ENCODE measurements at places on chromosomes 7 and 10.

- DNase-seq: no peak
Measured at GRCh38 chr7:48634116-48634632, 290.2 kb upstream of the CDC14C start.

DNA sequence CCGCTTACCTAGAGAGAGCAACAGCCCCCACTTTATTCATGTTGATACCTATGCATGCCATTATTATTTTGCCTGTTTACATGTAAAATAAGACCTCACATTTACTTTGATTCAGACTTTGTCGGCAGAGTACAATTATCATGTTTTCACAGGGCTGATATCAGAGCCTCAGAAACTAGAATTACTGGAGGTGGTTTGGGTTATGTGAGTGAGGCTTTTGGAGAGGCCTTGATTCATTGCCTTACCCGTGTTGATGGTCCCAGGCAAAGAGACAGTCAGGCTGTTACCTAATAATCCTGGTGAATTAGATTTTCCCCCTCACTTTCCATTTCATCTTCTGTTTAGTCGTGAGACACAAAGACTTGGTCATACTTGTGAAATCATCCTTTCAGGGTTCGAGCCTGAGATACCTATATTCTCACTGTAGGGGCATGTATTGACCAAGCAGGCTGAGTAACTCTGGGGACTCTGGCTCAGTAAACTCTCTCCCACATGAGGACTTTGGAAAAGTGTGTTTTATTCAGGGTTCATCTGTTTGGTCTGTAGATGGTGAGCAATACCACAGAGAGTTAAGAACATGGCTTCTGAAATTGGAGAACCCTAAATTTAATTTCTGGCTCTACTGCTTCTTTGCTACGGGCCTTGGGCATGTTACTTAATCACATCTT lies 150.9 kb downstream of the CELF2 start:
- no peak for DNase-seq

DNA sequence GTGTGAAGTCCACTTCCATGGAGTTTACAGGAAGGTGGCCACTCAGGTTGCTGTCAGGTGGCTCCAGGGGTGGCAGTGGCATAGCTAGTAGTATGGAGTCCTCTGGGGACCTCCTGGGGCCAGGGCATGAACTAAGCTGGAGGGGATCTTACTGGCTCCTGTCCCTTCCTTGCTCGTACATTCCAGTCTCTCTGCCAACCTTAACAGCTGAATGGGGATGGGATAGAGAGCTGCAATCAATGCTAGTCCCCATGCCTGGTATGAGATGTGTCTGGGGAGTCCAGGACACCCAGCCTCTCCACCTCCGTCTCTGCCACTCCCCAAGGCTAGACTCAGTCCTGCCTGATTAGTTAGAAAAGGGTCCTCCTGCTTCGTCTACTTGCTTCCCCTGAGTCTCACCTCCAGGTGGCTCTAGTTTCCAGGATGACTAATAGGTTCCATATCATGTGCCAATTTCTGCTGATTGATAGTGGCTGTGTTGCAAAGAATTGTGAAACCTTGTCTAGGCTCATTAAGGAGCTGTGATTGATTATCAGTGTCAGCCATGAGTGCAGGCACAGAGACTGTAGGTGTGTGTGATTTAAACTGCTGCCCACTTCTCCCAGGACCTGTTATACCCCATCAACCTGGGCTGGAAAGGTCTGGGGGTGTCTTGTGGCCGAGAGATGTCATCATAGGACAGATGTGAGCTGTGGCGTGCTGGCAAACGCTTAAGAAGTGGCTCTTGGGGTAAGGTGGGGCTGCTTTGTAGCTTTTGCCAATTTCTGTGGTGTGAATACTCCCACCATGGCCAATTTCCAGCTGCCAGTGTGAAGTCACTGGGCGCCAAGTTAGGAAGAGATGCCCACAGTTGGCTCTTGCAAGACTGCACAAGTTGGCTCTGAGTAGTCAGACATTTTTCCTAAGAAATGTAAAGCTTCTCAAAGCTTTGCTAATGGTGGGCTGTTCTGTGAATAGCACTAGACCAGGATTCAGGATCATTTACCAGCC lies 59.8 kb downstream of the COL13A1 start:
- no peak for DNase-seq

DNA sequence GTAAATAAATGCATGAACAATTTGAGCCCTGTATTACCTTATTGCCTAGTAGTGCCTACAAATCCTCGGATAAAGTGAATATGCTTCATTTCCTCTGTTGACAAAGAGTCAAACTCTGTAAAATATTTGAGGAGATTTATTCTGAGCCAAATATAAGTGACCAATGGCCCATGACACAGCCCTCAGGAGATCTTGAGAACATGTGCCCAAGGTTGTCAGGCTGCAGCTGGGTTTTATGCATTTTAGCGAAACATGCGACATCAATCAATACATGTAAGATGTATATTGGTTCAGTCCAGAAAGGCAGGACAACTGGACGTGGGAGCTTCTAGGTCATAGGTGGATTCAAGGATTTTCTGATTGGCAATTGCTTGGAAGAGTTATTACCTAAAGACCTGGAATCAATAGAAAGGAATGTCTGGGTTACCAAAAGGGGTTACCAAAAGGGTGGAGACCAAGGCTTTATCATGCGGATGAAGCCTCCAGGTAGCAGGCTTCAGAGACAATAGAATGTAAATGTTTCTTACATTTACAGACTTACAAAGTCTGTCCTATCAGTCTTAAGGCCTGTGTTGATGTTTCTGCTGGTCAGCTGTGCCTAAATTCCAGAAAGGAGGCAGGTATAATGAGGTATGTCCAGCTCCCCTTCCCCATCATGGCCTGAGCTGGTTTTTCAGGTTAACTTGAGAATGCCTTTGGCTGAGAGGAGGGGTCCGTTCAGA lies 220.1 kb upstream of the FZD1 start:
- DNase-seq: no peak

GRCh38 chr10:110008518-110009339 lies 945 bp downstream of the ADD3 start:
- DNase-seq: peak; percentile 44

DNA sequence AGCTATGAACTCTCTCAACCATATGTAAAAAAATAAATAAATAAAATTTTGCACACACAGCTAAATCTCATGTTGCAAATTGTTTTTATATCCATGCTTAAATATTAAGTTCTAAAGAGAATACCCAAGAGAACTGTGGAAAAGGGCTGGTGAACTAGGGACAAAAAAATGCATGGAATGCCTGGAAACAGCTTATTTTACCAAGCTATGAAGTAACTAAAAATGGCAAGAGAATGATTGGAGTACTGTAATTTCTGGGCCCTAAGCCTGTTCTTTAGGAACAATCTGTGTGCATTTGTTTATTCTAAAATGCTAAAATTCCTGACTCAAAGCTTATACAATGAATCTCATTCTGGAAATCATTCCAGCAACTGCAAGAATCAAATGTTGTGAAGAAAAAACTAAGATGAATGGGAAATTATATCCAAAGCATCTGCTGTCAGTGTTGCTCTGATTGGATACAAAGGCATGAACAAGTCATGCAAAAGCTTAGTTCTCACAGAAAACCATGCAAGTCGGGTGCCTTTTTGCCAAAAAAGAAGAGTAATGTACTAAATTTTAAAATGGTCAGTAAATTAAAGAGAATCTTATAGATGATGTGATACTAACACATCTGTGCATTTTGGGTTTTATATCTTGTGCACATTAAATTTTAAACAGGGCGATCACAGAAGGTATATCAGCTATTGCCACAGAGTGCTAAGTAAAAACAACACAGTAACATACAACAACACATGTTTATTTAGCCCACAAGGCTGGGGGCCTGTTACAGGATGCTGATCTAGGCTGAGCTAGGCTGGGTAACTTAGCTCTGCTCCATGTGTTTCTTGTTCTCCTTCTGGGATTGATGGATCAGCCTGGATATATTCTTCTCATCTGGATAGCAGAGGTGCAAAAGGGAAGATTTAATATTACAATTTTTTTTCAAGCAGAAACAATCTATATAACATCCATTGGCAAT lies 453.5 kb upstream of the SEMA3A start:
- DNase-seq: no peak

- no peak for DNase-seq
Measured at GRCh38 chr7:80654887-80655340, 16.5 kb downstream of the CD36 start.

DNA sequence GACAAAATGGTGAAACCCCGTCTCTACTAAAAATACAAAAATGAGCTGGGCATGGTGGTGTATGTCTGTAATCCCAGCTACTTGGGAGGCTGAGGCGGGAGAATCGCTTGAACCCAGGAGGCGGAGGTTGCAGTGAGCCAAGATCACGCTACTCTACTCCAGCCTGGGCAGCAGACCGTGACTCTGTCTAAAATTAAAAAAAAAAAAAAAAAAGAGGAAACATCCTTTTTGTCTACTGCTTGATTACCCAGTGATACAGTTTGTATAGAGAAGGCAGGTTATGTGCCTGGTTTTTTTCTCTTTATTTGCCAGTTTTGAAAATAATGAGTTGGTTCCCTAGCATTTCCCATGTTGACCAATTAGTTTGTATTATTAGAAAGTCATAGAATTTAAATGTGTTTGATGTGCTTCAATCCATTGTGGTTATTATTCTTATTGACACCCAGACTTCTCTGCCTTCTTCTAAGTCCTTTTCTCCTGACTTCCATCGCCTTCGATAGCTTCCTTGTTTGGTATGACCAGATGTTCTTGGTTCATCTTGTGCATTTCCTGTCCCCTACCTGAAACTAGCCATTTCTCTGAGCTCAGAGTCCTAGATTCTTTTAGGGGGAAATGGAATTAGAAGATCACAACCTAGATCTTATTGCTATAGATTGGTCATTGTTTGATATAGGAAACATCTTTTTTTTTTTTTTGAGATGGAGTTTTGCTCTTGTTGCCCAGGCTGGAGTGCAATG lies 43.2 kb downstream of the VKORC1L1 start:
- no peak for DNase-seq

GRCh38 chr10:18397906-18398305 lies 253.5 kb downstream of the NSUN6 start:
- no peak for DNase-seq

- DNase-seq: no peak
Measured at GRCh38 chr7:76232698-76233097, 31.0 kb downstream of the SRRM3 start.

GRCh38 chr7:2163600-2164555 lies 68.9 kb downstream of the MAD1L1 start:
- no peak for DNase-seq

DNA sequence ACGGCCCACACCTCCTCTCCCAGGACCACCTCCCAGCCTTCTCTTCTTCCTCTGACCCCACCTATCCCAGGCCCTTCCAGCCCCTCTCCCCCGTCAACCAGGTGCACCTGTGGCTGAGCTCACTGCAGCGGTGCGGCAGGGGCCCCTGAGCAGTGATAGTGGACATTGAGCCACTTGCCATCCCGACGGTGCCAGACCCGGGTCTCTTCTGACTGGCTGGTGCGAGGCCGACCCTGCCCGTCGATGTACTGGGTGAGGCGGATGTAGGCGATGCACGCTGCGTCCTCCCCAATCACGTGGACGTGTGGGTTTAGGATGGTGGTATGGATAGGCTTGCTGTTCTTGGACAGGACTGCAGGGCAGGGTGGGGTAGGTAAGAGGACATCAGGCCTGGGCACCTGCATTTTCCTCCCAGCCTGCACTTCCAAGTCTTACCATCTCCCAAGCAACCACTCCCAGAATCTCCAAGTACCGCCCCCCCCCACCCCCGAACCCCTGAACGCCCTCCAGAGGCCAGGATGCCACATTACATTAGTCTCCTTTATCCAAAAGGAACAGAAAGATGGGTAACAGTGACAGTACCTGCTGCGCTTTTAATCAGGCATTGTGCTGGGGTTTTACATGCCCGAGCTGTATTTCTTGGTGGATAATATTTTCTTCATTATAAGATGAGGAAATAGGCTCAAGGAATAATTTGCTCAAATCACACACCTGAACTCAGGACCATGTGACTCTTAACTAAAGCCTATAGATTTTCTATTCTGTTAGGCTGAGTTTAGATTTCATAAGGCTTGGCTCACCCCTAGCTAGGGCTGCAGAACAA lies 3.7 kb upstream of the NDST2 start:
- DNase-seq: no peak

GRCh38 chr7:74217455-74218342 lies 7.9 kb downstream of the LAT2 start:
- no peak for DNase-seq

DNA sequence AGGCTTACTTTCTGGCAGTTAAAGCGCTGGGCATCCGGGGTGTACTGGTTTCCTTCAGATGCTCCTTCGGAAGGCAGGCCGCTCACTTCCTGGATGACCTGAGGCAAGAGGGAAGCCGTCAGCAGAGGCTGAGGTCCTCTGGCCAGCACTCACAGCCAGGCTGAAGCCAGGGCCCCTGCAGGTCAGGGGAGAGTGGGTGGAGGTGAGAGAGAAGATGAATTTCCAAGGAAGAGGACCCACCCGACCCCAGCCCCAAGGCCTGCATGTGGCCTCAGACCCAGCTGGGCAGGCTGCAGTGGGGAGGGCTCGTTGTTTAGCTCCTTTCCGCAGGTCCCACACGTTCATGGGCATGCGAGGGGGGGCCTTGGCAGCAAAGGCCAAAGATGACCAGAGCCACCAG lies 71.3 kb downstream of the VWA2 start:
- no peak for DNase-seq

GRCh38 chr10:23436983-23437382 lies 1.9 kb upstream of the OTUD1 start:
- no peak for DNase-seq

DNA sequence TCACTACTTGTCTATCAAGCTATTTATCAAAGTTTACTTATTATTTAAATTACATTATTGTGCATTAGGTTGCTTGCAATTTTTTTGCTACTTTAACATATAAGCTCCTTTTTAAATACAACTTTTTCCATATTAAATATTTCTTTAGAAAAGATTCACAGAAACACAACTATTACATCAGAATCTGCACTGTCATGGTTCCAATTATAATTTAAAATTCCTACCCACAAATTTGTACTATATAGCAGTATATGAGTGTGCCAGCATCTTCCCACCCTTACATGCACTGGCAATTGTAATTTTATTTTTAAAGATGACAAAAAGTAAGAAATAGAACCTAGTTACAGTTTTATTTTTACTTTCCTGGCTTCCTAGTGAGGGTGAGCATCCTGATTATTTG lies 15.8 kb downstream of the MINDY3 start:
- DNase-seq: no peak

DNA sequence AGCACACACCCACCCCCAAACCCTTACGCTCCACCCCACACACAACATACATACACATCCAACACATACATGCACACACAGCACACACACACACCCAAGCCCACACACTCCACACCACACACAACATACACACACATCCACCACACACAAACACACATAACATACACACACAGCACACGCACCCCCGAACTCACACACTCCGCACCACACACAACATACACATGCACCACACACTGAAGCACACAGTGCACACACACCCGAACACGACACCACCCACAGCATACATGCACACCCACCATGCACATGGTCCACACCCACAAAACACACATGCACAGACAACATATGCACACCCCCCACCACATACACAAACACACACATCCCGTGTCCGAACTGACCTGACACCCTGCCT lies 2.0 kb downstream of the PRAP1 start:
- no peak for DNase-seq

GRCh38 chr7:1027242-1028043 lies 16.9 kb upstream of the GPR146 start:
- no peak for DNase-seq
